ENCODE measurements at places on chromosomes 16 and 17.

DNA sequence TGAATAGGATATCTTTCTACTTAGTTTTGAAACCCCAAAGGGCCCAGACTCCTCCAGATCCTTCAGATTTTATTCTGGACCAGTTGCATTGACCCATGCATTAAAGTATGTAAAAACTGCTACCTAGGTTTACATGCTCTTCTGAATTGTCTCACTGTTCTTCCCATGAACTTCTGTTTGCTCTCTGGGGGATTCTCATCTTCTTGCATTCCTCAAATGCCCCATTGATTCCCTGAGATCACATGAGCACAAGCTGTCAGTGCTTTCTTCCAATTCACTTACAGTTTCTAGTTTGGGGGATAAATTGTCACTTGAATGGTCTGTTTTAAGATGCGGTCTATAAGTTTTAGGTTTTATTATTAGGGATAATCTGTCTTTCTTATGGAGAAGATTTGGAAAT lies 188.9 kb upstream of the KIF2B start:
- DNase-seq = no peak

DNA sequence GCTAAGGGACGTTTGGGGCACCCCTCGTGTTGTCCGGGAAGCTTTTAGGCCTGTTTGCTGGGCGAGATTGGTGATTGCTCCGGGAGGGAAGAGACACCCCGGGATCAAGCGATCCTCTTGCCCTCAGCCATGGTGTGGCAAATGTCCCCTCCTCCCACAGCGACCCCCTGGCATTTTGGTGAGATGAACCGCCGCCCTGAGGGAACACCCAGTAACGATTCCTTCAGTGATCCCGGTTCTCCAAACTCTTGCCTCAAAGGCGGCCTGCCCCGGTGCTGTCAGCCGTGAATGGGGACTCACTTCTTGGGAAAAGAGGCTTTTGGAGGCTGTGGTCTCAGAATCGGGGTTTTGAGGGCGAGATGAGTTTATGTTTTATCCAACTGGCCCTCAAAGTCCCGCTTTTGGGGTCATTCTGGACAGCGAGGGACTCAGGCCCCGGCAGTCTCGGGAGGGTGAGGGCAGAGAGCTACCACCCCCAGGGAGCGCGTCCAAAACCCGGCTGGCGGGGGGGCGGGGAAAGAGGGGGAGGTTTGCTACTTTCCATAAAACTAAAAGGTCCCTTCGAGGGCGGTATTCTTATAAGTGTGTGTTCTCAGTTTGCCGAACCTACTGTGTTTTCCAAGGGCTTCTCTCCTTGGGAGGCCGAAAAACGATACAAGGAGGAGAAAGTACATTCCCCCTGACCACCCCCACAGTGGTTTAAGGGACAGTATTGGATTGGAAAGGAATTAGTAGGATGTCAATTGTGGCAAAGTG lies 232.7 kb downstream of the MRTFB start:
- DNase-seq = no peak

- DNase-seq = no peak
Observed at GRCh38 chr17:274902-275301, 77.7 kb downstream of the RPH3AL start.

- DNase-seq = no peak
Observed at GRCh38 chr16:34802848-34803599, 1343.6 kb downstream of the TP53TG3F start.

DNA sequence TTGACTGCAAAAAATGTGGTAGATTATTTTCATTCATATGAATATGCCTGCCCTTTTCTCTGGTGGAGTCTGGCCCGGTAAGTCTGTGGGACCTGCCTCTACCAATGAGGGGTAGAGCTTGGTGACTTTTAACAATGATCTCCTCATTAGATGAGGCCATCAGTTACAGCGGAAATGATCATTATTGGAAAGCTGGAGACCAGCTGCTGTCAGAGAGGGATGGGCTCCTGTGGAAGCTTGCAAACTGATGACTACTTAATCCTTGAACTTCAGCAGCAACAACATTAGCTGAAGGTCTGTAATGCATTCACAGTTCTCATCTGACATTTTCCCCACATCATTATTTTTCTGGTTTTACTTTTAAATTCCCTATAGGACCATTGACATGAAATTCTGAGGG lies 194.1 kb downstream of the CDH13 start:
- DNase-seq = no peak

- no peak for DNase-seq
Observed at GRCh38 chr17:31579265-31579664, 187.8 kb downstream of the RAB11FIP4 start.

GRCh38 chr17:66450008-66450851 lies 147.8 kb downstream of the PRKCA start:
- DNase-seq = no peak

DNA sequence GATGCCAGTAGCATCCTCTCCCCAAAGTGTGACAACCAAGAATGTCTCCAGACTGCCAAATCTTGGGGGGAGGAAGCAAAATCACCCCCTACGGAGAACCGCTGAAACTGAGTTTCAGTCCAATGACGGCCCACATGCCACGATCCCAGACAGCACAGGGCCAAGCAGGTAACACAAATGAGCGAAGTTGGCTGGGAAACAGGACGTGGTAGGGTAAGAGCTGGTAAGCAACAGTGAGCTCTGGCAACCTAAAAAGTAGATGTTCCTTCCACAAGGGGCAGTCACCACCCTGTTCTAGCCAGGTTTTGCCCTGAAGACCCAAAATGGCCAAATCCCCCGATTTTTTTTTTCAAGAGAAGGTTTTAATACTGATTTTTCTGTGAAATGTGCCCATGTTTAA lies 25.4 kb downstream of the ZFHX3 start:
- no peak for DNase-seq

DNA sequence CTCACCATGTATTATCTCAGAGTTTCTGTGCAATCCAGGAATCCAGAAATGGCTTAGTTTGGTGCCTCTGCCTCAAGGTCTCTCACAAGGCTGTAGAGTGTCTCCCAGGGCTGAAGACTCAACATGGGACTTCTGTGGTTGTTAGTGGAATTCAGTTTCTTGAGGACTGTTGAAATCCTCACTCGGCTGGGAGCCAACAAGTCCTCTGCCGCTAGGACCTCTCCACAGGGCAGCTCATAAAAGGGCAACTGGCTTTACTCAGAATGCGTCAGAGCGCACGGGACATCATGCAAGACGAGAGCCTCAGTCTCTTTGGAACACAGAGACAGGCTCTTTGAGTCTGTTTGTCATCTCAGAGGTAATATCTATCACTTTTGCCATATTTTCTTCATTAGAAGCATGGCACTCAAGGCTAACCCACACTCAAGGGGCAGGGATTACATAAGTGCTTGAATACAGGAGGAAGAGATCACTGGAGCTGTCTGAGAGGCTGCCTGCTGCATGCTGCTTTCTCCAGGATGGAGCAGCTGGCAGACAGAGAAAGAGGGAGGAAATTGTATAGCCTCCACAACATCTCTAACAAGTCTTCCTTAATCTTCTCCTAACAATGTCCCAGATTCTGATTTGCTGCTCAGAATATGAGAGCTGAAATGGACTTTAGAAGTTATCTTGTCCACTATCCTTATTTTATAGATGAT lies 97.5 kb upstream of the ASIC2 start:
- DNase-seq = no peak

- peak; percentile 35 for DNase-seq
Observed at GRCh38 chr17:6110592-6110991, 40.4 kb downstream of the WSCD1 start.

- DNase-seq = no peak
Observed at GRCh38 chr16:23497543-23497868, 12.8 kb downstream of the GGA2 start.

GRCh38 chr16:85778873-85779272 lies 20.5 kb downstream of the EMC8 start:
- no peak for DNase-seq

GRCh38 chr17:81470944-81471817 lies 41.4 kb downstream of the ACTG1 start:
- DNase-seq = no peak

DNA sequence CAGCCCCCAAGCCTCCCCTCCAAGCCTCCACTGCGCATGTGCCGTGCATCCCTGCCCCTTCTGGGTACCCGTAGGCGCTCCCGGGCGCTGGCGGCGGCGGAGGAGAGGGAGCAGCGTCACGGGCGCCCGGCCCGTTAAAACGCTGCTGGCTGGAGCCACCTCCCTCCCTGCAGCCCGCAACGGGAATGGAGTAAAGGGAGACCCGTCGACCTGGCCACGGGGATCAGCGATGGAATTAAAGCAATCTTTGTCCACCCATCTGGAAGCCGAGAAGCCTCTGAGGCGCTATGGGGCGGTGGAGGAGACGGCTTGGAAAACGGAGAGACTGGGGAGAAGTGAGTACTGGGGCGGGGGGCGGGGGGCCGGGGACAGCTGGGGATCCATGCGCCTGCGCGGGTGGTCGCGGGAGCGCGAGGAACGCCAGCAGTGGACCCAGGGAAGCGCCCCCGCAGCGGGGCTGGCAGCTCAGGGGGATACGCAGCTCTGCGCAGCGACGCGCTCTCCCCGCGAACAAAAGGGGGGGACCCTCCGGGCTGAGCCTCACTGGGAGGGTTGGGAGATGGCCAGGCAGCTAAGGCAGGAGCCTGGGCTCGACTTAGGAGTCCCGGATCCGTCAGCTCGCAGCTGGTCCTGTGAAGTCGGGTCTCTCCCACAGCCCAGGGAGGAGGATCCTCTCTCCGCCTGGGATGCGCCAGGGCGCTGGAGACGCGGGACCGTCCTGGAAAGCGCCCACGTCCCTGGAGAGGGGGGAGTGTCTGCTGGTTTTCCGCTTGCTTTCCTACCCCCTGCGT lies at the start of gene BMERB1:
Gene BMERB1, plus strand, starts transcription at position 164 of the 791 bp plus-strand sequence. Its CDS starts 66 bp downstream, at position 230.
- DNase-seq = no peak

GRCh38 chr17:3695129-3695722 lies 729 bp downstream of the P2RX5 start:
- no peak for DNase-seq

- DNase-seq = no peak
Observed at GRCh38 chr16:35795361-35796029, 2336.1 kb downstream of the TP53TG3F start.

- DNase-seq = no peak
Observed at GRCh38 chr17:6052926-6053325, 17.3 kb upstream of the WSCD1 start.

- no peak for DNase-seq
Observed at GRCh38 chr16:57137043-57137442, 44.7 kb downstream of the CPNE2 start.

GRCh38 chr17:62994931-62995330 lies 28.9 kb downstream of the TANC2 start:
- DNase-seq = no peak

DNA sequence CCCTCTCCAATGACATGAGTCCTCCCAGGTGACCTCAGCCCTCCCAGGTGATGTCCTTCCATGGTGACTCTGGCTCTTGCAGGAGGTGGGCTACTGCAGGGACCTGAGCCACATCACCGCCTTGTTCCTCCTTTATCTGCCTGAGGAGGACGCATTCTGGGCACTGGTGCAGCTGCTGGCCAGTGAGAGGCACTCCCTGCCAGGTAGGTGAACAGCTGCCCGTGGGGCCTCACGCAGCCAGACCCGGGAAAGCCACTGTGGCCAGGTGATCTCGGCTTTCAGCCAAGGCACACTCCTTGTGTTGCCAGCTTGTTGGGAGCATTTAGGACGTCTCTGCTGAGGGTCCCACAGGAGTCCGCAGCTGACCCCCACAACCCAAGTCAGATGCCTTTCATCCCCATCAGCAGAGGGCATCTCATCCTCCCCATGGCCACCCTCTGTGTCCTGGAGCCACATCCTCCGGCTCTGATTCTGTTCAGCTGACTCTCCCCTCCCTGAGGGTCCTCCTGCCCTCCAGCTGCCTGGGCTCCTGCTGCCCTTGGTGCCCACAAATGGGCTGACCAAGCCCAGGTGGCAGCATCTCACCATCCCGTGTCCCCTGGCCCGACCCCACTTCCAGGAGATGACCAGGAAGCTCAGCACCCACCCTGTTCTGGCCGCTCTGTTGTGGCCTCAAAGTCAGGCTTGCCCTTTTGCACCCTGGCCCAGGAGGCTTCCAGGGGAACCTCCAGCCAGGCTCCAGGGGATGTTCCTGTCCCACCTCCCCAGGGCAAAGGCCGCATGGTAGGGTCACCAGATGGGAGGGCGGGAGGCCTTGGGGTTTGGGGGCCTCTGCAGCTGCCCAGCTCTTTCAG lies 20.1 kb downstream of the USP6 start:
- no peak for DNase-seq

DNA sequence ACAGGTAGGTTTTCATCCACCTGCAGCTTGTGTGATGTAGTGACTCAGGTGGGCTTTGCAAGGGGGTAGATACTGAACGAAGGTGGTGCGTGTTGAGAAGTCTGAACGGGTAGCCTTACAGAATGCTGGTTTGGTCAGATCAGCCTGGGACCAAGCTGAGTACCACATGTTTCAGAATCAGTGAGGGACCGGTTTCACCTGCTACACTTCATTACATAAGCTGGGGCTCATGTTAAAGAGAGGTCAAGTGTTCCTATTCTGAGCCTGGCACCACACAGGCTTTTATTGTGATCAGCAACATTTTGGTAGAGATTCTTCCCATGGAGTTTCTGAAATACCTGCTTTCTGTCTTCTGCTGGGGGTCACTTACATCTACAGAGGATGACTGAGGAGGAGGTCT lies 207.4 kb upstream of the EEF2KMT start:
- no peak for DNase-seq

GRCh38 chr16:2486645-2487516 lies 12.0 kb downstream of the TBC1D24 start:
- peak; percentile 51 for DNase-seq

DNA sequence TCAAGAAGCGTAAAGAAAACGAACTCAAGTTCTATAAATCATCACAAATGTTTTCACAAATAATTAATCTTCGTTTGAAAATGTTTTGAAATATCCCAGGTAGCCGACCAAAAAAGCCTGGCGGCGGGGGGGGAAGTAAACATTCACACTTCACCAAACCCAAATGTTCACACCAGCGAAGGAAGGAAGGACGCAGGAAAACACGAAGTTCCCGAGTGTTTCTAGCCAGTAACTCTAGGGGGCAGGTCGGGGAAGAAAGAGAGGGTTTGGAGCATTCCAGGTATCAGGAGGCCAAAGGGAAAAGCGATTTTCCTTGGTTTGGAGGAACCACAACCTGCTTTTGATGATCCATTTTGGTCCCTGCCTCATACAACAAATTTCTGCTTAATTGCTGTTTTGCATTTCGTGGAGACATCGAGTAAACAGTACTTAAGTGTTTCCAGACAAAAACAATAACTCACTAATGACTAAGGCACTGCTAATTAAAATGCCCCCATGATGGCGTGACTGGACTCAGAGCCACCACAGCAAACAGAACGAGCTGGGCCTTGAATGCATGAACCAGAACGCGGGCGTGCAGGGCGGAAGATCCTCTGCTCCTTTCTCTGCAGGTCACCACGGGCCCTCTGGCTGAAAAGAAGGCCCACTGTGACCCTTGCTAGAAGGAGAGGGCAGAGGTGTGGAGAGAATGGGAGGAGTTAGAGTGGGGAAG lies 16.6 kb downstream of the ZFHX3 start:
- DNase-seq = no peak

DNA sequence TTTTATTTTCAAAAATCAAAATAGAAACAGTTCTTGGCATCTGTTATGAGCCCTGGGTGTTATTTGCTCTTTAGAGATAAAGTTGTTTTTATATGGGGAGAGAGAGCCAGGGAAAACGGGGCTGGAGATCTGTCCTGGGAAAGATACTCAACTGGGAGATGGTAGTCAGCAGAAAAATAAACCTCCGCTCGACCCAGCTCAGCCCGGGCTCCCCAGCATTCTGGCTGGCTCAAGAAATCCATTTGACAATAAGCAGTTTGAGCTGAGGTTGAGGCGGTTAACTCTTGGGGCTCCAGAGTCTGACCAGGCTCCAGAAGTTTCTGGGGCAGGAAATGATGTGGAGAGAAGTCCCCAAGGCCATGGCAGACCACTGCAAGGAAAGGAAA lies 151.9 kb downstream of the IRX5 start:
- DNase-seq = no peak

Measured in GM12878 (cell line).